Keratinocyte (primary cell): ENCODE measurements at places on chromosomes 16 and 17. TPM values are rescaled to one million over a fixed set of nuclear protein-coding genes. Genes with fewer than 3 reads are reported as not detected.

- no peak overlapping the region for H3K4me3 ChIP-seq
- no peaks in the 10 kb centered on the region for H3K27me3 ChIP-seq
- no peak overlapping the region for H3K27ac ChIP-seq
- H3K4me1 ChIP-seq, result peaks cover 11% of the 10 kb centered on the region
- DNase-seq, result no peak
These were observed 13.0 kb upstream of the LGALS3BP start for GRCh38 chr17:78992542-78993212.

BEAN1 gene
- 0.07 to 0.82 TPM (median 0.24 TPM) in 3 replicates for polyA plus RNA-seq

DNA sequence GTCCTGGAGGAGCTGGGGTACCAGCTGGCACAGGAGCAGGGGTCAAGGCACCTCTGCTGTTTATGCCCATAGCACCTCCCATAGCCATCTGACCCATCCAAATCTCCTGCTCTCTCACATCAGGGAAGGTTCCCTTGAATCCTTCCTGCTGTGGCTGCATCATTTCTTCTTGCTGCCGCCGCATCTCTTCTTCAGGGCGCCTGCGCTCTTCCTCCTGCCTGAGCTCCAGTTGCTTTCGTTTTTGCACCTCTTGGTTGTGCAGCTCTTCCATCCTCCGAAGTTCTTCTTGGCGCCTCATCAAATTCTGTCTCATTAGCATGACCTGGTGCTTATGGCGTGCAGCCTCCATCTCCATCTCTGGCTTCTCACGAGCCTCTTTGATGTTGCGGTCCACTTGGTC is 2.0 kb upstream of the NOB1 start:
- no peak overlapping the region for H3K27ac ChIP-seq
- H3K36me3 ChIP-seq, result no peaks in the 10 kb centered on the region
- peaks cover 8% of the 10 kb centered on the region for H3K4me1 ChIP-seq
- no peaks in the 10 kb centered on the region for H3K27me3 ChIP-seq
- H3K4me3 ChIP-seq, result no peak overlapping the region

DNA sequence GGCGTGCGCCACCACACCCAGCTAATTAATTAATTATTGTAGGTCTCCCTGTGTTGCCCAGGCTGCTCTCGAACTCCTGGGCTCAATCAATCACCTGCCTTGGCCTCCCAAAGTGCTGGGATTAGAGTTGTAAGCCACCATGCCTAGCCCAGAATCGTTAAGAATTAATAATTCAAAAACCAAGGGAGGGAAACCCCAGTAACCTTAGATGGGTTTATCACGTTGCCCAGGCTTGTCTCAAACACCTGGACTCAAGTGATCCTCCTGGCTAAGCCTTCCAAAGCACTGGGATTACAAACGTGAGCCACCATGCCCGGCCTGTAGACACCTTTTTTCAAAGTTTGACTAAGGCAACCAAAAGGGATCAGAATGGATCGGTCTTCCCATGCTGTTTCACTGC is 21.6 kb downstream of the CD300LF start:
- DNase-seq, result no peak
- H3K36me3 ChIP-seq, result no peaks in the 10 kb centered on the region

- DNase-seq, result no peak
- H3K27me3 ChIP-seq, result no peaks in the 10 kb centered on the region
- H3K4me1 ChIP-seq, result peaks cover 36% of the 10 kb centered on the region
- H3K36me3 ChIP-seq, result no peaks in the 10 kb centered on the region
- H3K27ac ChIP-seq, result no peak overlapping the region
These were observed 7.0 kb upstream of the CSNK1D start for GRCh38 chr17:82280537-82280936.

- H3K27ac ChIP-seq, result peak overlapping the region; percentile 45
- no peak overlapping the region for H3K4me3 ChIP-seq
- no peak for DNase-seq
- peaks cover 35% of the 10 kb centered on the region for H3K36me3 ChIP-seq
- no peaks in the 10 kb centered on the region for H3K27me3 ChIP-seq
- peaks cover 22% of the 10 kb centered on the region for H3K4me1 ChIP-seq
These were observed 17.4 kb downstream of the CSF3 start for GRCh38 chr17:40032322-40033320.

DNA sequence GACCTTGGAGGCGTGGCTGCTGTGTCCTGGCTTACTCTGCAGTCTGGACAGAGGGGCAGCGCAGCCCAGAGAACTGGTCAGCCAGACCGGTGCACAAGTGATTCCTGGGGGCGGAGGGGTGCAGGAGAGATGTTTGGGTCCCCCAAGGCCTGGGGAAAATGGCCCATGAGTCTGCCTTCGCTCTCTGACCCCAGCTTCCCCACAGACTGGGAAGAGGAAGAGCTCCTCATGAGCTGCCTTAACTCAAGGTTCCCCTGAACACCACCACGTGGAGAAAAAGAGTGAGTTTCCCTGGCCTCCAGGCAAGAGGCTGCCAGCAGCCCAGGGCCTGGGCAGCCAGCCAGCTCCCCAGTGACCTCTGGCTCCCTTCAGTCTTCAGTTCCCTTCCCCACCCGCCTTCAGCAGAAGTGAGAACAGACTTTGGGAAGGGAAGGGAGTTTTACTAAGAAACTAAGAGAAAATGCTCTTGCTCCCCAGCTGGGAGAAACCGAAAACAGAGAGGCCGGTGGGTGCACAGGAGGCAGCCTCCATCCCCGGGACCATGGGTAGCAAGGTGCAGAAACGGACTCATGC is 2.0 kb upstream of the C17orf99 start:
- no peak overlapping the region for H3K4me3 ChIP-seq
- no peak overlapping the region for H3K27ac ChIP-seq
- H3K27me3 ChIP-seq, result peaks cover 8% of the 10 kb centered on the region
- H3K36me3 ChIP-seq, result no peaks in the 10 kb centered on the region
- H3K4me1 ChIP-seq, result peaks cover 44% of the 10 kb centered on the region

UMOD gene
- not detected in 3 replicates for polyA plus RNA-seq

DNA sequence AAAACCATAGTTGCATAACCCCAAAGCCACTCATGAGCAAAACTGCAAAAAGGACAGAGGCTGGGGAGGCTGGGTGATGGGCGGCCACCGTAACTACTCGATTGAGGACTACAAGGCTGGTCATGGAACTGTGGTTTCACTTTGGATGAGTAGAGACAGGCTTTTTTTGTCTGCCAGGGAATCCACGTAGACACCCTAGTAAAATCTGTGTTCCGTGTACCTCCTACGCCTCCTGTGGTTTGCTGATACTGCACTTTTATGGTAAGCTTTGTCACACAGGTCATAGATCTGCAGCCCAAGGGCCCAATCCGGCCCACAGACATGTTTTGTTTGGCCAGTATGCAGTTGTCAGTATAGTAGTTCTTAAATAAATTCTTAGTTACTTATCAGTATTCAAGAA is 2.2 kb upstream of the TLCD3B start:
- H3K27ac ChIP-seq, result no peak overlapping the region
- DNase-seq, result no peak
- H3K4me3 ChIP-seq, result no peak overlapping the region
- H3K4me1 ChIP-seq, result no peaks in the 10 kb centered on the region
- peaks cover 36% of the 10 kb centered on the region for H3K27me3 ChIP-seq

DNA sequence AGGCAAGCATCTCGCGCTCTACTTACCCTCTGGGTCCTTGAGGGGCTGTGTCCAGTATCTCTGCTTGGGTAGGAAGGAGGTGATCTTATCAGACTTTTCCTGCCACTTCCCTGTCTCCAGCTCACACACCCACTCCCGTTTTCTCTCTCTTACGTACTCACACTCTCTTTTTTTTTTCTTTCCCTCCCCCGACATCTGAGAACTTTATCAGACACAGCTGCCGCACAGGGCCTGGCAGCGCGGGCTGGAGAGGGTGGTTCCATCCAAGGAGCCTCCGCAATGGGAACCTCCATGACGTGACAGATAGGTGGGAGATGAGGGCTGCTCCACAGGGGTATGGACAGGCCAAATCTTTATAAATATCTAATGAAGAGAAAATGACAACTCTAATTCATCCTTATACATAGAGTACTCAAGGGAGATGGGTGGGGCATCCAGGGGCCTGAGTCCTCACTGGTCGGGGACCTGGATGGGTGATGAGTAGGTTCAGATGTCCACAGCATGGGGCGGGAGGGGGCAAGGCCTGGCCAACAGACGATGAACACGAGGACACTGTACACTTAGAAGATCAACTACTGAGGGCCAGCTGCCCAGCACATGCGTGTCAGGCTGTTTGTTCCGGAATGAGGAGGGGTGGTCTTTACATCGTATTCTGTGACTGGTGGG is 23.3 kb downstream of the MINK1 start:
- peaks cover 1% of the 10 kb centered on the region for H3K36me3 ChIP-seq
- H3K4me3 ChIP-seq, result no peak overlapping the region
- DNase-seq, result no peak
- H3K4me1 ChIP-seq, result peaks cover 79% of the 10 kb centered on the region
- H3K27ac ChIP-seq, result no peak overlapping the region
